ENCODE measurements at places on chromosomes 11 and 22.

- DNase-seq, result no peak
Observed at GRCh38 chr11:126478466-126478865, 123.0 kb downstream of the ST3GAL4 start.

- no peak for DNase-seq
Observed at GRCh38 chr11:112315057-112315720, 54.5 kb upstream of the PLET1 start.

DNA sequence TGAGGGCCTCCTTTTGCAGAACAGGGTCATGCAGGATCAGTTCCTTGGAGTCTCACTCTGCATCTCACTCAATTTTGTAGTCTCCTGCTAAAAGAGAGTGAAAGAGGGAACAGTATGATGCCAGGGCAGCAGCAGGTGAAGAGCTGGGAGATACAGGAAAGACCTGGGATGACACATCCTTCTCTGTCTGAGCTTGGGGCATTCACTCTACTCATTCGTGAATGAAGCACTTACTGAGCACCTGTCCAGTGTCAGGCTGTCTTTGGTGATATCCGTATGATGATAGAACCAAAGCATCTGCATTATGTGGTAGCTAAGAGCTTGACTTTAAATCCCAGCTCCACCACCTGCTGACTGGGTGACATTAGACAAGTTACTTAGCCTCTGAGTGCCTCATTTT, 14.4 kb downstream of the SREBF2 start:
- no peak for DNase-seq

DNA sequence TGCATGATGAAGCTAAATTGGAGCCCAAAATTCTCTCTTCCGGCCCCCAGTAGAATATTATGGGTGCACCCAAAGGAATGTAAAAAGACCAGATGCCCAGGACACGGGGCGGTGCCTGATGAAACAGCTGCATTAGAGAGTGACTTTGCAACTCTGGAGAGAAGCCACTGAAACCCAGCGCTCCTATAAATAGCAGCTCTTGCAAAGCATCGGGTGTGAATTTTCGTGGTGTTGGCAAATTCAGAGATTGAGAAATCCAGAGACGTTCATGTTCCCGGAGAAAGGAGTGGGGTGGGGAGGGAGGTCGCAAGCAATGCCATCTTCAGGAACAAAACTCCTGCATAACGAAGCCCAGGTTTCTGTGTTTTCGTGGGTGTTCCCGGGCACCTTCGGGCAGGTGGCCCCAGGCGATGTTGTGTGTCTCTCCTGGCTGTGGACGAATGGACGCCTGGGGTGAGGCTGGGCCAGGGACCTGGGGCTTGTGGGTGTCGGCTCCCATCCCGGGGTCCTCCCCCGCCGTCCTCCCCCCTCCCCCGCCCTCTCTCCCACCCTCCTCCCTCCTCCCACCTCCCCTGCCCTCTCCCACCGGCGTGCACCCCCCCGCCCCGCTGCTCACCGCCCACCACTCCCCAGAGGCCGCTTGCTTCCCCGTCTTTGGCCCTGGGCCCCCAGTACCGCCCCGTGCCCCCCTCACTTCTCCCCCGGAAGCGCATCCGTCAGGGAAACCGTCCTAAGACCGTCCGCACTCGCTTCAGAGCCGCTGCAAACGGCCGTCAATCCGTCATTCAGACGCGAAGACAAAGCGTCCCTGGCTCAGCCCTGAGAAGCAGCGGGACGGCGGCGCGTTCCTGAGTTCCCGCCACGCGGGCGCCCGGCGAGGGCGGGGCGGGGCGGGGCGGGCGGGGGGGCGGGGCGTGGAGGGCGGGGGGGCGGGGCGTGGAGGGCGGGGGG, 26.7 kb upstream of the TOLLIP start:
- peak; percentile 63 for DNase-seq

Measured in activated gamma-delta T cell treated with Interleukin-2 at 50 U/mL for 16 hours (primary cell).